ENCODE measurements at places on chromosomes 2 and 18.

GRCh38 chr2:171512683-171513195 lies 9.5 kb upstream of the CYBRD1 start:
- no peak for DNase-seq

DNA sequence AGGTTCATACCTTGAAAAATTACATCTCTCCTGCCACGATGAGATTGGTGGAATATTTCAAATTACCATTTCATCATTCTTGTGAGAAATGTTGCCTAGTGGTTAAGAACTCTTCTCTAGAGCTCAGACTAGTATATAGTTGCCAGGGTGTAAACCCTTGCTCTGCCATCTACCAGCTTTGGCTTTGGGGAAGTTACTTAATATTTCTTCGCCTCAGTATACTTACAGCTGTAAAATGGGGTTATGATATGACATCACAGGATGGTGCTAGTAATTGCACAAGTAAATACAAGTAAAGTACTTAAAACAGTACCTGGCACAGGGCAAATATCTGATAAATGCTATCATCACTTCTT lies 1.5 kb downstream of the SPOPL start:
- DNase-seq = no peak

DNA sequence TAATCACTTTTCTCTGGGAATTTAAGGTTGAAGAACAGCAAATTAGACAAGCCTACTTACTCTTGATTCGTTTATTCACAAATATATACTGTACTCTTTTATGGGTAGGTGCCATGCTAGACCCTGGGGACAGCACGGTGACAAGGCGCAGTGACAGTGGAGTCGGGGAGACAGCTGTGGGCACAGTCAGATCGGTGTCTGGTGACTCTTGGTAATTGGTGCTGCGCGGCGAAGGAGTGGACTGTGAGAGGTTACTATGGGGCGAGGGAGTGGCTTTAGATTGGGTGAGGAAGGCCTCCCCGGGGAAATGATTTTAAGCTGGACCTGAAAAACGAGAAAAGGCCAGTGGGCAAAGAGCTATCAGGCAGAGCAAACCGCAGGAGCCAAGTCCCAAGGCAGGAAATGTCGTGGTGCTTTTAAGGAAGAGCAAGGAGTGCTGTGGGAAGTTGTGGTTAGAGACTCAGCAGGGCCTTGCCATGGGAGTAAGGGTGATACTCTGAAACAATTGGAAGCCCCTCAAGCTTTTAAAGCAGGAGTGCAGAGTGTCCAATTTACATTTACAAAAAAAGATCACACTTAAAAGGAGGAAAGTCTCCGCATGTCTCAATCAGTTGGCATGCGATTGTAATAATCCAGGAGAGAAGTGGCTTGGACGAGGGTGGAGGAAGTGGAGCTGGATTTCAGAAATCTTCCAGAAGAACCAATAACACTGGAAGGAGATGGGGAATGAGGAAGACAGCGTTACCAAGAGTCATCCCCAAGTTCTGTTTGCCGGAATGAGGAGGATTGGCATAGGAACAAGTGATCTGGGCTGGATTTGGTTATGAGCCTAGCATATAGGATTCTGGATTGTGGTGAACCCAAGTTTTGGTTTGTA lies 36.1 kb upstream of the TXNDC2 start:
- no peak for DNase-seq

DNA sequence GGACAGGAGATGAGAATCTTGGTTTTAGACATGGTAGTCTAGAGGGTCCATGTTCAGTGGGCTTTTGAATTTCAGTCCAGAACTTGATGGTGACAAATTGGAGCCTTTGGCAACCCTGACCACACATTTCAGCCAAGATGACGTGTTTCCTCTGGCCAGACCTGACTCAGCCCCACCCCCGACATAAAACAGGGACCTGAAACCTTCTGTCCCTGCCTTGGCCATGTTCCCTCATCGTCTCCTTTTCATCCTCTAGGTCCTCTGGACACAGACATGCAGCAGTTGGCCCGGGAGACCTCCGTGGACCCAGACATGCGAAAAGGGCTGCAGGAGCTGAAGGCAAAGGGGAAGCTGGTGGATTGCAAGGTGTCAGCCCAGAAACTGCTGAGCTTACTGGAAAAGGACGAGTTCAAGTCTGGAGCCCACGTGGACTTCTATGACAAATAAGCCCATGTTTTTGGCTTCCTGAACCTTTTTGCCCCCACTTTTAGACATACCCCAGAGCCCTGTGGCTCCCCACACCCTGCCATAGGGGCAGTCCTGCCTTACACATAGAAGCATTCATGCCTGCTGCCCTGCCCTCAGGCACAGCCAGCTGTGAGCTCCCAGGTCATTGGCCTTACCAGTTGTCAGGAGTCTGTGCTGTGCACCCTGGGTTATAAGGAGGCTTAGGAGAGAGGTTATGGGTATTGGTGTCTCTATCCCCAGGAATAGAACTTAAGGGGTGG lies 4.0 kb downstream of the SPR start:
- no peak for DNase-seq

- DNase-seq = no peak
Measured at GRCh38 chr18:38458698-38459097, 893.1 kb upstream of the CELF4 start.

- no peak for DNase-seq
Measured at GRCh38 chr2:201913201-201913600, 106.9 kb downstream of the CDK15 start.

- DNase-seq = no peak
Measured at GRCh38 chr2:8219631-8220355, 462.1 kb upstream of the ID2 start.

DNA sequence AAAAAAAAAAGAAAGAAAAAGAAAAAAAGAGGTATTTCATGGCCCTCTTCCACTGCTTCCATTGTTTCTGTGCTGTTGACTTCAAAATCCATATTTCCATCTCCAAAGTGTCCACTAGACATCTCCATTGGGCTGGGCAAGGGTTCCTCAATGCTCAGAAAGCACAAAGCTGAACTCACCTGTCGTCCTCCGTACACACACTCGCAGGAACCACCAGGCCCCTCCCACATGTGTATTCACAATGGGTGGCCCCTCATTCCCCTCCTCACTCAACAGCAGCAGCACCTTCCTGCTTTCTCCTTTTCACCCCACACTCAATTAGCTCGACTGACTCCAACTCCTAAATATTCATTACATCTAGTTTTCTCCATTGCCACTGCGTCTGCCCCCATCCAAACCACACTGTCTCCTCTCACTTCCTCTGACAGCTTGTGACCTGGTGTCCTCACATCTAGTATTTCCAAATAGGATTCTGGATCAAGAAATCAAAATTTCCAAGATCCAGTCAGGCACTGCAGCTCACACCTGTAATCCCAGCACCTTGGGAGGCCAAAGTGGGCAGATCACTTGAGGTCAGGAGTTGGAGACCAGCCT lies 25.2 kb downstream of the OSBPL1A start:
- DNase-seq = no peak

DNA sequence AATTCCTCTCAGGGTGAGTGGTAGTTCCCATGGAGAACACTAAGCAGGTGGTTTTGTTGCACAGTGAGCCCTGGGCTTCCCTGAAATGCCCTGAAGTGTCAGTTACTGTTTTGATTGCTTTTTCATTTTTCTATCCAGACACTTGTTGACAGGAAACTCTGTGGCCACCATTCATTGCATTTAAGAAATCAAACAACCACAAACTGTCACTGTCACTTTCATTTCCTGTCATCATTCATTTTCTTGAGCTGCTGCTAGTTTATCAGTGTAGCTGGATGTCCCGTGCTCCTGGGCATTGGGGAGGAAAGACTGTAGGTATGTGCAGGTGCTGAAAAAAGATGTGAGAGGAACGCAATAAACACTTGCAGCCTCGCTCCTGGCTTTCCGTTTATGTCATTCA lies 891.6 kb upstream of the ZEB2 start:
- no peak for DNase-seq

GRCh38 chr2:222518570-222519381 lies 94.4 kb downstream of the SGPP2 start:
- no peak for DNase-seq

GRCh38 chr2:12271589-12271984 lies 445.1 kb upstream of the TRIB2 start:
- no peak for DNase-seq

GRCh38 chr2:136246086-136246669 lies 128.2 kb upstream of the CXCR4 start:
- no peak for DNase-seq

GRCh38 chr2:43455731-43456642 lies 139.9 kb downstream of the THADA start:
- no peak for DNase-seq

DNA sequence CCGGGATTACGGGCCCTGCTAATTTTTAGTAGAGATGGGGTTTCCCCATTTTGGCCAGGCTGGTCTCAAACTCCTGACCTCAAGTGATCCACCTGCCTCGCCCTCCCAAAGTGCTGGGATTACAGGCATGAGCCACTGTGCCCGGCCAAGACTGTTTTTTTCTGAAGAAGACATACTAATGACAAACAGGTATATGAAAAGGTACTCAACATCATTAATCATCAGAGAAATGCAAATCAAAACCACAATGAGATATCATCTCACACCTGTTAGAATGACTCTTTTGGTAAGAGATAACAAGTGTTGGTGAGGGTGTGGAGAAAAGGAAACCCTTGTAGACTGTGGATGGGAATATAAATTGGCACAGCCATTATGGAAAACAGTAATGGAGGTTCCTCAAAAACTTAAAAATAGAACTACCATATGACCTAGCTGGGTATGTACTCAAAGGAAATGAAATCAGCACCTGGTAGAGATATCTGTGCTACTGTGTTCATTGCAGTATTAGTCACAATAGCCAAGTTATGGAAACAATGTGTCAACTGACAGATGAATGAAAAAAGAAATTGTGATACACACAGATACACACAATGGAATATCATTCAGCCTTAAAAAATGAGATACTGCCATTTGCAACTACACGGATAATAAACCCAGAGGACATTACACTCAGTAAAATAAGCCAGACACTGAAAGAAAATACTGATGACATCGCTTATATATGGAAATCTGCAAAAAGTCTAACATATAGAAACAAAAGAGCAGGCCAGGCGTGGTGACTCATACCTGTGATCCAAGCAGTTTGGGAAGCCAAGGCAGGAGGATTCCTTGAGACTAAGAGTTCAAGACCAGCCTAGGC lies 20.8 kb downstream of the SOS1 start:
- DNase-seq = no peak

DNA sequence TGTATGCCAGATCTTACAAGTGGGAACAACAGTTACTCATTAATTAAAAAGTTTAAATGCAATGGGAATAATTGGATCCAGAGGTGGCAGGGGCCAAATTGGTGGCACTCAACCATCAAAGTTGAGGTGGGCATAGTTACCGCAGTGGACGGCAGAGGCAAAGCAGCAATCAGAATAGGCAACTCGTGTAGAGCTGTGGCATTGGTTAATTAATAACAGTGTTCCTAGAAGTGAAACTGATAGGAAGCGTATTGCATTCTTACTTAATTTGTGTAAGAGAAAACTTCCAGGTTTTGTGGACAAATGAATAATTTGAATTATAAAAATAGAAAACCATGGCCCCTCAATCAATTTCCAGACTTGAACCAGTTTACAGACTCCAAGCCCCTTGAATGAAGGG lies 1068.2 kb upstream of the ACVR2A start:
- DNase-seq = no peak

- DNase-seq = no peak
Measured at GRCh38 chr18:30271716-30272115, 770.8 kb downstream of the DSC3 start.

DNA sequence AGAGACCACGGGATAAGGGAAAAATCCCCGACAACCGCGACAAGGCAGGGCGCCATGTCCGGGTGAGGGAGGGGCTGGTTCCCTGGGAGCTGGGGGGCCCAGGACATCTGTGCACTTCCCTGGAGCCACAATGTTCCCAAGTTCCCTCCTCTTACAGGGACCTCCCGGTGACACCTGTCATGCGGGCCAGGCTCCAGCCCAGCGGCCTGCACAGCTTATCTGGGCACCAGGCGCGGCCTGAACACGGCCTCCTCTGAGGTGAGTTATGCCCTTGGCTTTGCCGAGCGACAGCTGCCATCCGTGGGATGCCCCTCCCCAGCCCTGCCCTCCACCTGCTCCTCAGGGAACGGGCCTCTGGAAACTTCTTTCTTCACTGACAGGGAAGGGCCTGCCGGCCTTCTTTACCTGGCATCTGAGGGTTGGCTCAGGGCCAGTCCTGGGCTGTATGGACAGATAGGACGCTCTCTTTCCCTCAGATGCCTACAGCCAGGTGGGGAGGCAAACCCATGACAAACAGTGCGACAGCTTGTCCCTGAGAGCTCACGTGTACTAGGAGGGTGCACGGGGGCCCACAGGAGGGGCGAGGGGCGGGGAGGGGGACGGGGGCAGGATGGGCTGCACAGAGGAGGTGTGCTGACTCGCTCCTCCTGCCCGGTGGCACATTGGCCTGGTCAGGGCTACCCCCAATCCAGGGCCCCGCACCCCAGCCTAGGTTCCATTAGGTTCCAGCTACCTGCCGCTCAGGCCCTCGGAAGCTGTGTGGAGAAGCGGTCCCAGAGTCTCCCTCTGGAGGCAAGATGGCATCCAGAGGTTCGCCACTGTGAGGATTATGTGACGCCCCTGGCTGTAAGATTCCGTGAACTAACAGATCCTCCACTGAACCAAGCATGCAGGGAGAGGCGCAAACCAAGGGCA lies 34.9 kb upstream of the HPCAL1 start:
- DNase-seq = no peak

GRCh38 chr18:24862201-24862816 lies 401.9 kb downstream of the HRH4 start:
- DNase-seq = no peak

DNA sequence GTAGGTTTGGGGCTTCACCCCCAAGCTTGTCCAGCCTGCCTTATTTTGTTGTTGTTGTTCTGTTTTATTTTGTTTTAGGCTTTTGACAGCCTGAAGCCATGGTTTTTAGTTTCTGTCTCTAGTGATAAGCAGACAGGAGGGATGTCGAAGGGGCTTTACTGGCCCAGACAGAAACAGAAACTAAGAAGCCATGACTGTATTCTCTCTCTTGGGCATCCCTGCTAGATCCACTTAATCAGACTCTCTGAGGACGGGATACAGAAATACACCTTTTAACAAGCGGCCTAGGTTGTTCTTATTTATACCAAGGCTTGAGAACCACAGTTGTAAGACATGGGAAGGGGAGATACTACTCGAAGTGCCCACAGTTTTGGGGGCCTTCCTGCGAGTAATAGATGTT lies 330.9 kb downstream of the SLC8A1 start:
- DNase-seq = no peak

GRCh38 chr2:99490623-99491461 lies 1.0 kb upstream of the REV1 start:
- DNase-seq = no peak

All from effector CD8-positive, alpha-beta T cell (primary cell).